SK-N-SH (cell line): ENCODE measurements at places on chromosomes 5 and 9.

DNA sequence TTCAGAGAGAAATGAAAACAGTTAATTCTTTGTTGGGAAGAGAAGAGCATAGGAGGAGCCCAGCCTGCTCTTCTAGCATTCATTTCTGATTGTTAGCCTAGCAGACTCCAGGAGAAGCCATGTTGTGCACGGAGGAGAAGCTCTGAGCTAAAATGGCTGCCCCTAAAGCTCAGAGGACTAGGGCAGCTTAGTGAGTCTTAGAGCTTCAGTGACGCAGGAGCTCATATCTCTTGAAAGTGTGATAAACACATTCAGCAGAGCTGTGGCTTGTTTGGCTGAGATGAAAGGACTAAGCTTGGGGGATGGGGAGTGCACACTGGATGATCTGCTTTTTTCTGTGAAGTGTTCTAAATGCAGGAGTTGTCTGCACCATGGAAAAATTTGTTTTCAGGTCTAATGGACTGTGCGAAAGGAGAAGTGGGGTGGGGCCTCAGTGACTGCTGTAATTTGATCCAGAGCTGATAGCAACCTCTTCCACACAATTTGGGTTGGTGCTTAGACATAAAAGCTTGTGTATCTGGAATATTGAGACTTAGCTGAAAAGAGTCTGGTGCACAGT lies 58.5 kb downstream of the ZNF462 start:
- peak; percentile 67 for DNase-seq

- no peak for DNase-seq
These were observed 96.1 kb downstream of the NUDT12 start for GRCh38 chr5:103466495-103466894.

DNA sequence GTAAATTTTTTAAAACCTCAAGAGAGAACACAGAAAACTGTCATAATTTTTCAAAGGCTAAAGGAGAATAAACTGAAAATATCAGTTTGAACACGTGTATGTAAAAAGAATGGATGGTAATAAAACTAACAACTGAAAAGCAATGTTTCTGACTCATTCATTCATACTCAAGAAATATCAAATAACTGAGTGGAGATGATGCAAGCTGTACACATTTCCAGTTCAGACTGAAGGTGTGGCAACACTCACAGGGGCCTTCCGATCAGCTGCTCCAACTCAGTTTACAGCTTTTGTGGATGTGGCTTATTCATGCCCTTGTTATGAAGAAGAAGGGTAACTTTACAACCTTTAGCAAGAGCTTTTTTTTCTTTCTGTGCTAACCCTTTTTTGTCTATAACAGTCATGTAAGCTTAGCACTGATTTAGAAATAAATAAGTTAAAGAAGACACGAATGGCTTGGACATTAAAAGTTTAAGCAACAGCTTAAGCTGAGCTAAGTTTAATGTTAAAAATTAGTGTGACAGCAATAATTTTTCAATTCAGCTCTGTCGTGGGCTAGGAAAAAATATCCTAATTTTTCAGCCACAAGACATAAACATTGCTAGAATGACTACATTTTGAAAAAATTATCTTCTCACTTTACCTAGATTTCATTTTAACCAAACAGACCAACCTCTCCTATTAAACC lies 453.5 kb downstream of the RAB3C start:
- no peak for DNase-seq

- no peak for DNase-seq
These were observed 75.2 kb upstream of the MPDZ start for GRCh38 chr9:13354733-13355132.

DNA sequence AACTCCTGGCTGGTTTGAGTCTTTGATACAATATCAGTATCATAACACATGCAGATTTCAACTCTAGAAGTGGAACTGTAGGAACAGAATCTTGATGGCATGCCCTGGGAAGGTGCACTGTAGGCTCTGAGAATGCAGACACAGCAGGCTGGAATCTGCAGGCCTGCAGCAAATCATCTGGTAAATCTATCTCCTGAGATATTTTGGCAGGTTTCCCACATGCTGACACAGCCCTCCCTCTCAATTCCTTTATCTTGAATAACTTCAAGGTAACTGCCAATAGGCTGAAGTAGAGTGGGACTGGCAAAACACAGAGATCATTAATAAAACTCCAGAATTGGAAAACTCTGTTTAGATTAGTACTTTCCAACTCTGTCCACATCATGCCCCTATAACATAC lies 177.8 kb upstream of the PCSK5 start:
- no peak for DNase-seq

DNA sequence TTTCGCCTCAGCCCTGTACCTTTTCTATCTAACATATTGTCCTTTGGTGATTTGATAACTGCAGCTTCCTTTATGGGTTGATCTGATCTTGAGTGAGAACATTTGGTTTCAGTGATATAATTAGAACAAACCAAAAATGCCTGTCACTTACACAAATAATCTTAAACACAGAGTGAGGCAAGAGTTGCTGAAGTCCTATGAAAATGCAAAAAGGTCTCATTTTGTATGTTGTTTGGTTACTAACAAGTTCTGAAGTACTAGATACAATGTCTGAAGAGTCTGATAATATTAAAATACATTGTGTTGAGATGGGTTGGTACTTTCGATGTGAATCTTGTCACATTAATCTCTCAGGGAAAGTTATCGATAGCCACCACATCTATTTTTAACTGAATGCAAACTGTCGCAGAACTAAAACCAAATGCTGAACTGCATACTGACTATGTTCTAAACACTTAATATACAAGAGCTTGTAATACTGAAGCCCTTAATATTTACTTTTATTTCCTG lies 70.4 kb upstream of the TMED7 start:
- no peak for DNase-seq
